Stimulated activated effector memory CD8-positive, alpha-beta T cell treated with anti-CD3 and anti-CD28 coated beads, Interleukin-12 subunit alpha, Interleukin-12 subunit beta, amount 100 ng/mL, for 72 hours (primary cell): ENCODE measurements at places on chromosomes 7 and 10.

GRCh38 chr7:134472572-134473244 is 13.8 kb upstream of the AKR1B1 start:
- DNase-seq: no peak

DNA sequence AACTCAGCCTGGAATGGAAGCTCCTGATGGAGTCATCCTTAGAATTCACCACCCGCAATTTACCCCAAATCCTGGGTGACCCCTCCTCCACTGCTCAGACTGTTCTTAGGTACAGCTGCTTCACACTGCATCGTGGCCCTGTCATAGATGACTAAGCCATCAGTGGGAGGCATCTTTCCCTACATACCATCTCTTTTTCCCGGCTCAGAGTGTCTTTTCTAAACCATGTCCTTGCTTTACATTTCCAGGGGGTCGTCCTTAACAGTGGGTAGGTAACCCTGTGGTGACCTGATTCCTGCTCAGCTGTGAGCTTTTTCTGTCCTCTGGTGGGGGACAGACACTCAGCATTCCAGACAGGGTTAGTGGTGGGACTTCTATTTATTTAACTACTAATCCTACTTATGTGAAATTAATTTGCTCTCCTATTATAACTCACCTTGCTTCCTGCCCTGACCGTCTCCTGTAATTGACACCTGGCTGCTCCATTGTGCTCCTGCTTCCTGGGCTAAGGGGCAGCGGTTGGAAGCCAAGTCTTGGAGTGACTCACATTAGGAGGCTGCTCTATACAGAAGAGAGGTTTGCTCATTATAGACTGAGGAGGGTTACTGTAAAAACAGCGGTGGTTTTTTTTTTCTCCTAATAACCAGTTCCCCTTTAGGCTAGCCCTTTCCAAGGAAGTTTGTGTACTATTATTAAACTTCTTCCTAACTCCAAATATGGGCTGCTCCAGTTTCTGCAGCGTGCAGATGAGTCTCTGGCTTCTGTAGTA is 40.6 kb downstream of the PYROXD2 start:
- DNase-seq: no peak

- DNase-seq: no peak
Observed at GRCh38 chr10:118922972-118923371, 106.5 kb upstream of the NANOS1 start.

DNA sequence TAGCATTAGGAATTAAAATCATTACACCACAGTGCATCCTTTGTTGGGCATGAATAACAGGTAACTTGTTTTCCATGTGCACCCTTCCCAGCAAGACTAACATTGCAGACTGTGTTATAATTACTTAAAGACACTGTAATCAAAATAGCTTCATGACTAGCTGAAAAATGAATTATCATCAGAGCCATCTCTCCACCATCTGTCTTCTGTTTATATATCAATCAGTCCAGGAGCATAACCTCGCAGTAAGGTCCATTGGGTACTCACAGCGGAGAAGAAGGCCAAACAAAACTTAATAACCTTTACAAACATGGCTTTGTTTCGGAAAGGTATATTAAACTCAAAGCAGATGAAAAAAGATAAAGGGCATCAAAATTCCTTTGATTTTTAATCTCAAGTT is 90.6 kb downstream of the ODAD2 start:
- DNase-seq: no peak

DNA sequence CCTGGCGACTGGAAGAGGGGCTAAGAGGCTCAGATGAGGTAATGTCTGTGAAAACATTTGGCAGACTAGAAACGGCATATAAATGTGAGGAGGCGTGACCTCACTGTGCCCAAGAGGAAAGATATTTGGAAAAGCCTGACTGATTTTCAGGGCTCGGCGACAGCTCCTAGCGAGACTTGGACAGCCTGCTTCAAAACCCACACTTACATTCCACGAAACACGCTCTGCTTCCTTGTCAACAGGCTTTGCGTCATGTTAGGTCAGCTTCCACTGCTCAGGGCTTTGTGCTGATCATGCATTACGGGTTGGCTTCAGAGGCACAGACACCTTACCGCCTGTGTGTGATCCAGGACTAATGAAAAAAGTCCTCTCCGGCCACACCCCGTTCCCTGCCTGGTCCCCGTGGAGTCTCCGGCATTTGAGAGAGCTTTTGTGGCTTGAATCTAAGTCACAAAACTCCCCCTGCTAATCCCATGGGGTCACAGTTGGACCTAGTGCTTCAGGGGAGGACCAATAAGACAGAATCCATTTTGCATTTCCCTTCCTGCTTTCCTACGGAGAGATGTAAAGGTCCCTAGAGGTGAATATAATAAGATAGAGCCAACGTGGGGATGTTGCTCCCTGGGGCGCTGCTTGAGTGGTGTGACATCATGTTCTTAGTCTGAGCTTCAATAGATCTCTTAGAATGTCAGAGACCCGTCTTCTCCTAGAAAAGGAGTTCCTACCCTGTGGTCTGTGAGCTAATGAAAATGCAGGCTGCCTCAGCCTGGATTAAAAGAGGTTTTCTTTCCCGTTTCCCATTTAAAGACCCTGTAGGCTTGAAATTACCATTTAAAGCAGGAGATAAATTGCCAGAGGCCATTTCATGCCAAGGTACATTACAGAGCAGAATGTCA is 25.5 kb downstream of the FGFBP3 start:
- DNase-seq: no peak
